Activated CD8-positive, alpha-beta memory T cell treated with anti-CD3 and anti-CD28 coated beads, Interleukin-2, amount 50 U/mL, for 48 hours (primary cell): ENCODE measurements at places on chromosomes 12 and 14.

DNA sequence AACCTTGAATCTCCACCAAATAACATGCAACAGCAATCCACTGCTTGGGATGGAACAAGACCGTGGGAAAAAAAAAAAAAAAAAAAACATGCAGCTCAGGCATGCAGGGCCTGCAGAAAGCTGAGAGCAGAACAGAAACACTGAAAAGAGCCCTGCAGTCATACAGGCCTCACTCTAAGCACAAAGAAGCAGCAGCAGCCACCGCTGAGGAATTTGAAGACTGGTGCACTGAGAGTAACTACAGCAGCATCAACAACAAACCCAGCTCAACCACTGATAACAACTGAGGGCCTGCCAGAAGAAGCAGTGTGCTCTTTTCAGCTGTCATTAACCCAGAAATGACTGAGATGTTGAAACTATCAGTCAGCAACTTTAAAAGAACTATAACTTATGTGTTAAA, 354.7 kb upstream of the TMTC1 start:
- no peak for DNase-seq

DNA sequence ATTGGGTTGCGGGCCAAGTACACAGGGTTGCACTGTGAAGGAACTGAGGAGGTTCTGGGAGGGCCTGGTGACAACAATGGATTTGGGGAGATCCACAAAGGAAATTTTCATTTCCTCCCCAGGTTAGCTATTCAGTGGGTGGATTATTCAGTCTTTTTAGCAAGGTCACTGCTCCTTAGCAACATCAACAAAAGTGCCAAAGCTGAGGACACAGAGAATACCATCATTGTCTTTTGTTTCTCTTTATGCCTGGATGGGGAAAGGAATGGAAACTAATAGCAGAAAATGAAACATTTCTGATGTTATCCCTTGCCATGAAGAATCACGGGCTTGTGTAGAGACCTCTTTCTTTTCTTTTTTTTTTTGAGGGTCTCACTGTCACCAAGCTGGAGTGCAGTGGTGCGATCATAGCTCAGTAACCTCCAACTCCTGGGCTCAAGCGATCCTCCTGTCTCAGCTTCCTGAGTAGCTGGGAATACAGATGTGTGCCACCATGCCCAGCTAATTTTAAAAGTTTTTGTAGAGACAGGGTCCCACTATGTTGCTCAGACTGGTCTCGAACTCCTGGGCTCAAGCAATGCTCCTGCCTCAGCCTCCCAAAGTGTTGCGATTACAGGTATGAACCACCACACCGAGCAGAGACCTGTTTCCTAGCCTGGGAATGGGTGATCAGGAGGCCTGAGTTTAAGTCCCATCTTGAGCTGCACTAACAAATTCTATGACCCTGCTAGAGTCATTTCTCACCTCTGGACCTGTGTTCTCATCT, 6.5 kb downstream of the PPP1R3E start:
- no peak for DNase-seq

DNA sequence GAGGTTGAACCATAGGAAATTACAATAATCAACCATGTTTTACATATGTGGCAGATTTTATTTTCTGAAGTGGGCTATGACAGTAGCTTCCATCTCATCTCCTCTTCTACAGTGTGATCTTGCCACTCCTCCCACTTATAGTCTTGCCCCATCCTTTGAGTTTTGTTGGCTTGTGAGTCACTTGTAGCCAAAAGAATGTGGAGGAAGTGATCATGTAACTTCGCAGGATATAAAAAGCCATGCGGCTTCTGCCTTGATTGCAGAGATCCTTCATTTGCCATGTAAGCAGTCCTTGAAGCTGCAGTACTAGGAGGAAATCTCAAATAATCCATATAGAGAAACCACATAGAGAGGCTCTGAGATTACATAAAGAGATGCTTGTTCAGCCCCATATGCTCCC, 13.7 kb upstream of the ZNF84 start:
- DNase-seq, result no peak

DNA sequence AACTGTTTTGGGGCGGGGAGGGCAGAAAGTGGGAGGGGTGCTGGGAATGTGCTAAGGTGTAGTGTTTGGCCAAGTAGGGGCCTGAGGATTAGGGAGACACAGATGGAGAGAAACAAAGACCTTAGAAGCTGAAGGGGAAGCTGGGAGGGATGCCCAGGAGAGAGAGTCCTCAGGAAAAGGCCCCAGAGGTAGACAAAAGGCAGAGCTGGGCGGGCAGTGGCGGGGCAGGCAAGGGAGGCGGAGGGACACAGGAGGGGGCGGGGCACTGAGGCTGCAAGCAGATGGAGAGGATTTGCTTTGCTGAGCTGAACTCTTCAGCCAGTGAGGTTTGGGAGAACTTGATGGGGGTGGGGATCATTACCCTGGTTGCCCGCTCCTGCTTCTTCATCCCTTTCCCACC, 2.8 kb downstream of the PTMS start:
- peak; percentile 62 for DNase-seq

DNA sequence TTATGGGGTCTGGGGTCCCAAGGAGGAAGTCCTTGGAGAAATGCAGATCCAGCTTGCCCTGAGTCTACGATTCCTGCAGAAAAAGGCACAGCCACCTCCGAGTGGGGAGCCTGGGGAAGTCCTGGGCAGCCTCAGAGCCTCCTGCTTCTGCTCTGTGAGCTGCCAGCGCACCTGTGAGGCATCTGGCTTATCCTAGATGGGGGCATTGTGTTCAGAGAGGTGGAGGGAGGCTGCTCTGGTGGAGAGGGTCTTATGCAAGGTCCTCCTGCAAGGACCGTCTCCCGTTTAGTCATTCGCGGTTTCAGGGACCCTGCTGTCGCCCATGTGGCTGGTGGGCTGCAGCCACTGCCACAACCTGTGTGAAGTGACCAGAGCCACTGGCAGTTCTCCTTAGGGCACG, 53.0 kb upstream of the PRMT8 start:
- DNase-seq, result no peak

GRCh38 chr12:94941440-94941862, 62.0 kb downstream of the NDUFA12 start:
- DNase-seq, result peak; percentile 67

DNA sequence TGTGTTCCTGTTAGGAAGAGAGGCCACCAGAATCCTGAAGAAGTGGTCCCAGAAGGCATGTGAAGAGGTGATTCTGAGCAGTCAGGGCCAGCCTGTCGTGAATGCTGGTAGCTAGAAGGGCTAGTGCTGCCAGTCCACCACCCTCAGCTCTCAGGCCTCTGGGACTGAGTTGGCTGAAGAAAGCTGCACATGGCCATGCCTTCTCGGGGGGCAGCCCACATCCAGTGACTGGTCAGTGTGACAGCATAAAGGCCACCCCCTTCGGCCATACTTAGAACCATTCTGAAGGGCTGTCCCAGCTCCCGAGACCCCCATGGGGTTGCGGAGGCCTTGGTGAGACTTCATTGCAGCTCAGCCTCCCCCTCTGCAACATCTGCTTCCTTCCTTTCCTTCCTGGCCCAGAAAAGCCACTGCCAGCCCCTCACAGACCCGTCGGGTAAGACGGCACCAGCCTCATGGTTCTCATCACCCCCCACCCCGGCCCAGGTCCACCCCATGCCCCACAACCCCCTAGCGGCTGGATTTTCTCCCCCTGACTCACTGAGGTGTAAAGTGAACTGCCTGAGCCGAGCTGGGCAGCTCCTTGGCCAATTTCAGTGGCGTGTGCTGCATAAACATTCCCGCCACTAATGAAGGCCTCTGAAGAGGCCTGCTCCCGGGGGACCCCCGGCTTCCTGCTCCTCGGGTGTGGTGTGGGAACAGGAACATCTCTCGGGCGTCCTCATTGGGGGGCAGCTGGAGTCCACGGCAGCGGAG, 49.5 kb upstream of the DIO3 start:
- DNase-seq, result no peak

DNA sequence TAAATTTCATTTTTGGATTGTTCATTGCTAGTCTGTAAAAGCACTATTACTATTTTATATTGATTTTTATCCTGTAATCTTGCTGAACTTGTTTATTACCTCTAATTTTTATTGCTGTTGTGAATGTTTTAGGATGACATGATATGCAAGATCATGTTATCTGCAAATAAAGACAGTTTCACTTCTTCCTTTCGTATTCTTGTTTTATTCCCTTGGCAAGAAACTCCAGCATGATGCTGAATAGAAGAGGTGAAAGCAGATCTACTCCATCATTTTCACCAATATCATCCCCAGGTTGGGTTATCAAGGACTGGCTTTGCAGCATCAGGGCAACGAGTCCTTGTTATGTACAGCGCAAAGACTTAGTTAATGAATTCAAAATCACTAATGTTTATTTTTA, 2.7 kb upstream of the CLECL1 start:
- no peak for DNase-seq

DNA sequence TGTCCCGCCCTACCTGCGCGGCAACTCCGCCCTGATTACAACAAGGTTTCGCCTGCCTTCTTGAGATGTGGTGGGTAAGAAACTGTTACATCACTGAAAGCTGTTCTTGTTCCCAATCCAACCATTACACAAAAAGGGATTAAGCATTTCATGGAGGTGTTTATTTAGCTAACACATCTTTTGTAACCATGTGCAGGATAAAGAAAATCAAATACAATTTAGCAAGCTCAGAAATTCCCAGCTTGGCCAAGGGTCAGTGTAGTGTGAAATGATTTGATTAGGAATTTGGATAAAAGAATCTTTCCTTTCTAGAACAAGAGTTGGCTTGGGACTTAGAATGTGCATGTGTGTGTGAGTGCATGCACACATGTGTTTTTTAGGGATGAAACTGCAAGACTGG, 6.3 kb downstream of the FOXN4 start:
- DNase-seq, result no peak

GRCh38 chr12:40198601-40199000, 26.2 kb upstream of the LRRK2 start:
- DNase-seq, result no peak

DNA sequence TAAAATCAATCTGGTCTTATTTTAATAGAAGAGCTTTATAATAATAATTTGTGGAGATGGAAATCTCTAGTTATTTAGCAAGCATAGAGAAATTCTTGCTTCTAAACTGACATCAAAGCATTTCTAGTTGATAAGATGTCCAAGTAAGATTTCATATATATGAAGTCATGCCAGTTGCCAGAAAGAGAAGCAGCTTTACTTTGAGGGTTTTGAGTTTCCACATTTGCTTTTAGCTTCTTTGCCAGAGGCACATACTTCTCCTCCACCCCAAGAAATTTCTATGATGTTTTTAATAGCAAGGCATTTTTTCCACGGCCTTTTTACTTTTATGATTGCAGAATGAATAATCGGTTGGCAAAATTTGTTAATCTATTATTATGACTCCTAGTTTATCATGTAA, 24.2 kb upstream of the YAF2 start:
- no peak for DNase-seq

DNA sequence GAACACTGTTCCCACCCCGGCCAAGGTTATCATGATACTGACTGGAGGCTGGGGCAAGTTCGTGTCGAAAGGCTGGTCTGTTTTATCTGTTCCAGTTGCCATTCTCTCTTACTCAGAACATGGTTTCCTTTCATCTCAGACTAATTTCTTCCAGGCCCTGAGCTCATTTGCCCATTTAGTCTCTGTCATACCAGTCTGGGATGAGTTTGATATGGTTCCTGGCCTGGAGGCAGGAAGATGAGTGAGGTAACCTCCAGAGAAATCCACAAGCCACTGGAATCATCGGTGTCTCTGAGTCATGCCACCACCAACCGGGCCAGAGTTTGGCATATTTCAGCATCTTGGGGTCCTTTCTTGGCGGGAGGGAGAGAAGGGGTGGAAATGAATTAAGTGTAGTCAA, 114.7 kb downstream of the NTF3 start:
- no peak for DNase-seq

DNA sequence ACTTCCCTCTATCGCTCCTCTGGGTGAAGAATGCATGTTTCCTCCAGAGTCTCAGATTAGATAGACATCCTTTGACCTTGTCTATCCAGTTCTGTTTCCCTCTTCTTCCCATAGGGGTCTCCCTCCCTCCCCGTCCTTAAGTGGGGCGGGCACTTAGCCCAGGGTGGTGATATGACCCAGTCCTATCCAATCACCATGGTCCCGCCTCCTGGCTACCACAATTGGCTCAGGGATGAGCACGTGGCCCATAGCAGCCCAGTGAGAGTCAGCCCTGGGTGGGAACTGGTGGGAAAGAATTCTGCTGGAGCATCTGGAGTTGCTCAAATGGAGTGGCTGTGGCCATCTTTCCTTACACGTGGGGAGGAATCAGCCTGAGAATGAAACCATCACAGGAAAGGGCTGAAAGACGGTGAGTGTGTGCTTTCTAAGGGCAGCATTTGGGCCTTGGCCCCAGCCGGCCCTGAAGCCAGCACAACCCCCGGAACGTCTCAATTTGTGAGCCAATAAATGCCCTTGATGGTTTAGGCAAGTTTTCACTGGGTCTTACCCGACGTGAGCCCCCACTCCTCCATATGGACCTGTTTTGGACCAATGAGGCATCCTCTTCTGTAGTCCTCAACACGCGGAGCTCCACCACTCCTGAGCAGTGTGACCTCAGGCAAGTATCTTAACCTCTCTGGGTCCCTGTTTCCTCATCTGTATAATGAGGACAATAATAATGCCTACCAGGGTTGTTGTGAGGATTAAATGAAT, 14.4 kb upstream of the MLXIP start:
- peak; percentile 68 for DNase-seq

DNA sequence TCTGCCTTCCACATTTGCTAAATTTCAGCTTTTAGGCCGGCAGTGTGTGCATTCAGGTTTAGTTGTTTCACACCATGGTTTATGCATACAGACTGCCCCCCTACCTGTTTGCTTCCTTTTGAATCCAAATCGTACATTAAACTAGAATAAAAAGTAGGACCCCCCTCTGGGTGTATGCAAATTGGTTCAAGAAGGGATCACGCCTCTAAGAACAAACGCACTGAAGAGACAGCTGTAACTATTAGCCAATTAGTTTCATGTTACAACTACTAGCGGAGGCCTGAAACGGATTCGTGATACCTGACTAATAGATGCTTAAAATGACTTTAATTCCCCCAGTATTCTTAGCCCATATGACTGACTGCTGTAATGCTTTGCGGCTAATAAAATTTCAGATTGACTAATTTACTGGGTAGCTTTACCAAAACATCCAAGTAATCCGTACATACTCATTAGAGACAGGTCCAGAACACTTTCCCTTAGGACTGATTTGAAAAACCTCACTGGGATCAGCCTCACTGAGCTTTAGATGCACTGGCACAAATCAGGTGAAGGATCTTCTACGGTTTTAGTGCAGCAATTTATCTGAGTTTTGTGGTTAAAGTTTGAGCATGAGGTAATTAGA, 411.8 kb downstream of the NPAS3 start:
- DNase-seq, result no peak

DNA sequence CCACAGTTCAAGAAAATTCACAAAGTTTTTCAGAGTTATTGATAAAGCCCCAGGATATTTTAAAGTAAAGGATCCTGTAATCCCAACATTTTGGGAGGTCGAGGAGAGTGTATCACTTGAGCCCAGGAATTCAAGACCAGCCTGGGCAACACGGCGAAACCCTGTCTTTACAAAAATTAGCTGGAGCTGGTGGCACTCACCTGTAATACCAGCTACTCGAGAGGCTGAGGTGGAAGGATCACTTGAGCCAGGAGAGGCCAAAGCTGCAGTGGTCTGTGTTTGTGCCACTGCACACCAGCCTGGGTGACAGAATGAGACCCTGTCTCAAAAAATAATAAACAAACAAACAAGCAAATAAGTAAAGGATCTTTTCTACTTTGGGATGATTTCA, 39.5 kb upstream of the LRRK2 start:
- no peak for DNase-seq

GRCh38 chr14:67738740-67739504, 37.2 kb downstream of the RDH12 start:
- no peak for DNase-seq

- DNase-seq, result no peak
These were observed 236.1 kb upstream of the DIO2 start for GRCh38 chr14:80447392-80447791.
